Articular chondrocyte of knee joint (primary cell): ENCODE measurements at places on chromosomes 3 and 15. TPM values are rescaled to one million over a fixed set of nuclear protein-coding genes. Genes with fewer than 3 reads are reported as not detected.

Gene XIRP1
- total RNA-seq: not detected in 2 replicates

Gene SELENOT
- 116 and 172 TPM in 2 replicates for total RNA-seq

Gene RASGRF1
- not detected in 2 replicates for total RNA-seq

Gene HIGD2B
- total RNA-seq: not detected in 2 replicates

Gene ARHGAP11A
- total RNA-seq: 17.1 and 23.5 TPM in 2 replicates

Gene SUCNR1
- under 0.01 TPM in 1 of 2 replicates, not detected in the other for total RNA-seq

Gene EIF4A2
- total RNA-seq: 381 and 595 TPM in 2 replicates

Gene RASGRP1
- under 0.01 and 0.11 TPM in 2 replicates for total RNA-seq

Gene APPL1
- total RNA-seq: 69.4 and 75.8 TPM in 2 replicates

Gene CTDSPL2
- total RNA-seq: 82.8 and 95.3 TPM in 2 replicates

Gene CCR3
- 0.13 TPM in 1 of 2 replicates, not detected in the other for total RNA-seq

Gene ULK3
- total RNA-seq: 16.9 and 18.3 TPM in 2 replicates

Gene BDH1
- 4.9 and 7.8 TPM in 2 replicates for total RNA-seq

Gene BCL2A1
- 0.43 and 1.7 TPM in 2 replicates for total RNA-seq

Gene TMEM43
- total RNA-seq: 172 and 185 TPM in 2 replicates

Gene POTEB2
- total RNA-seq: not detected in 2 replicates

Gene SYNPR
- total RNA-seq: not detected in 2 replicates

Gene APH1B
- total RNA-seq: 19.5 TPM in 2 replicates

Gene HYAL3
- total RNA-seq: 1.8 and 3.3 TPM in 2 replicates

Gene PLAAT1
- not detected in 2 replicates for total RNA-seq

Gene HMCES
- 12.0 and 13.5 TPM in 2 replicates for total RNA-seq

Gene CLDN11
- total RNA-seq: 23.4 and 39.6 TPM in 2 replicates

Gene LINGO1
- total RNA-seq: 0.11 and 0.13 TPM in 2 replicates

Gene DLEC1
- 0.26 and 0.54 TPM in 2 replicates for total RNA-seq

Gene C3orf33
- 1.4 and 2.6 TPM in 2 replicates for total RNA-seq

Gene SAMMSON
- not detected in 2 replicates for total RNA-seq

Gene HEG1
- 114 and 128 TPM in 2 replicates for total RNA-seq

Gene NOX5
- 0.22 and 0.26 TPM in 2 replicates for total RNA-seq

Gene DNAJA4
- 3.4 and 4.2 TPM in 2 replicates for total RNA-seq

Gene ACVR2B
- 2.5 and 3.4 TPM in 2 replicates for total RNA-seq

Gene FBN1
- total RNA-seq: 1,426 and 1,479 TPM in 2 replicates

Gene DUSP7
- total RNA-seq: 7.8 and 11.4 TPM in 2 replicates

Gene GABRA5
- under 0.01 and 0.22 TPM in 2 replicates for total RNA-seq

Gene FBLN2
- 53.0 and 56.7 TPM in 2 replicates for total RNA-seq

Gene FGD5
- 11.7 and 19.5 TPM in 2 replicates for total RNA-seq

Gene POPDC2
- total RNA-seq: 0.65 and 1.3 TPM in 2 replicates

Gene BOC
- total RNA-seq: 29.1 and 31.9 TPM in 2 replicates

Gene SLC24A5
- total RNA-seq: not detected in 2 replicates

Gene SLC7A14
- total RNA-seq: 0.13 and 0.32 TPM in 2 replicates

Gene ZMYND10
- 2.0 and 4.2 TPM in 2 replicates for total RNA-seq

Gene SCAPER
- total RNA-seq: 14.5 and 15.1 TPM in 2 replicates

Gene NLGN1
- 28.4 and 33.8 TPM in 2 replicates for total RNA-seq

Gene SYNM
- total RNA-seq: 24.5 and 31.5 TPM in 2 replicates

Gene C15orf62
- 0.11 and 0.26 TPM in 2 replicates for total RNA-seq

Gene DUOX1
- total RNA-seq: under 0.01 and 0.13 TPM in 2 replicates

Gene KCNMB2
- 0.11 TPM in 1 of 2 replicates, not detected in the other for total RNA-seq
